ENCODE measurements at places on chromosomes 16 and 17.

DNA sequence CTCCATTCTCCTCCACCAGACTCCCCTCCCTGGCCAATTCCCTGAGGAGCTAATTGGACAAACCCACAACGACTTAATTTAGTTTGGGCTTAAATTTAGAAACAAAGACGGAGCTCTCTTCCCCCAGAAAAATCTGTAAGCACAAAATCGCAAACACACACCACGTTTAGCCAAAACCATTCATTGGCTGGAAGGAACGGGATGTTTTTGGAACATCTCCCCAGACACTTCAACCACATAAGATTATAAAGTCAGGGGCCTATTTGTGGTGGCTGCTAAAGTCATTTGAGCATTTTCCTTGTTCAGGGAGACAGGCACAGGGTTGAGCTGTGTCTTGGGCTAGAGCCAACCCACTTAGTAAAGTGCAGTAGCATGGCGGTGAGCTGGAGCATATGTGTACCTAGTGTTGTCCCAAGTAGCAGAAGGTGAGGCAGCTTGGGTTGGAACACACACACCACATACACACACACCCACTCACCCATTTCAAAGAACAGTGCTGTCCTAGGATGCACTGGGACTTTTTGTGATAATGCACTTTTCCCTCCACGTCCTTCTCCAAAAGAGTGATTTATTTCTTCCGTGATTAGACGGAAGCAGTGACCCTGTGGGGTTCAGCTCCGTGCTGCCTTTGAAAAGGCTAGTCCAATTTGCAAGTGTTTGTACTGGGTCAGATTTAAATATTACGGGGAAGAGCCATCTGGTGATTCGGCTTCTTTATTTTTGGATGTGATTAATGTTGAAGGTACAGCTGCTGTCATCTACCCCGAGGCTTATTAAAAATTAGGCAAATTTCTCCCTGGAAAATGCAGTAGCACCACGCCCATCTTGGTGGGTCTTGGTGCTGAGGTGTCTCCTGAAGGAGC, 32.2 kb downstream of the ELAC2 start:
- no peak for DNase-seq

GRCh38 chr17:77318021-77318420, 177.3 kb downstream of the SEC14L1 start:
- DNase-seq, result no peak

GRCh38 chr17:75872434-75873351, 5.7 kb downstream of the TRIM47 start:
- DNase-seq, result peak; percentile 50

DNA sequence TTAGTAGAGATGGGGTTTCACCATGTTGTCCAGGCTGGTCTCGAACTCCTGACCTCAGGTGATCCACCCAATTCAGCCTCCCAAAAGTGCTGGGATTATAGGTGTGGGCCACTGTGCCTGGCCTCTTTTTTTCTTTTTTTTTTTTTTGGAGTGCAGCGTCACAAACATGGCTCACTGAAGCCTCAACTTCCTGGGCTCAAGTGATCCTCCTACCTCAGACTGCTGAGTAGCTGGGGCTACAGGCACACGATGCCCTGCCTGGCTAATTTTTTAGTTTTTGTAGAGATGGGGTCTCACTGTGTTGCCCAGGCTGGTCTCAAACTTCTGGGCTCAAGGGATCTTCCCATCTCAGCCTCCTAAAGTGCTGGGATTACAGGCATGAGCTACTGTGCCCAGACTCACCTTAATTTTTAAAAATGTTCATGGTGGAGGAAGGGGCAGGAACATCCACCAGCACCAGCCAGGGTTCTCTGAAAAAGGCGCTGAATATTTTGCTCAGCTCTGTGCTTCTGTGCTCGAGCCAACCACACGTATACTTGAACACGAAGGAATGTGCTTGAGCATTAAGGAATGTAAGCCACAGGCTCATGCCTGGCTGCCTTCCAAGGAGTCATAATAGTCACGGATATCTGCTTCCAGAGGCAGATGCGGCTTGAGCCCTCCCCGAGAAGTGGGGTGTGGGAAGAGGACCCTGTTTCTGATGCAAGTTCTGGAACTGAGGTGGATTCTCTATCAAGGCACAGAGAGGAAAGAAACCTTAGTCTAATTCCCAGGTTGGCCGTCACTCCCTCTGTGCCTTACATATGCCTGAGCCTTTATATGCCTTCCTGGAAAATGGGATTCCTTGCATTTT, 65.5 kb upstream of the CREBBP start:
- DNase-seq, result no peak

DNA sequence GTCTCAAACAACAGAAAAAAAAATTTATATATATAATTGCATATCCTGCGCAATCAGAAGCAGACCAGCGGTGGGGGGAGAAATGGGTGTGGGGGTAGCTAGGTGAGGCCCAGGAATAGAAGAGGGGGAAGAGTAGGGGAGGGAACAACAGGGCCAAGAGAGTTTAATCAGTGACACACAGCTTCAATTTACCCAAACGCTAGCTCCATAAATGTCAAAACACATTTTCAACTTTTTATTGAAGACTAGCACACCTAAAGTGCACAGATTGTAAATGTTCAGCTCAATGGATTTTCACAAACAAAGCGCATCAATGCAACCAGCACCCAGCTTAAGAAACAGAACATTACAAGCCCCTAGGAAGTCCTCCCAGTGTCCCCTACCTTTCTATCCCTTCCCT, 24.8 kb upstream of the NAGS start:
- no peak for DNase-seq

GRCh38 chr16:31451681-31452351, 7.5 kb upstream of the ARMC5 start:
- DNase-seq, result peak; percentile 64

GRCh38 chr16:82530883-82531282, 95.9 kb upstream of the CDH13 start:
- DNase-seq, result no peak

Measured in iPS-NIHi11 (cell line).